CD4-positive, alpha-beta T cell treated with Interleukin-6 at 100 ng/mL for 8 hours (primary cell): ENCODE measurements at places on chromosomes 4 and X.

GRCh38 chrX:22950269-22951266 lies 49.2 kb upstream of the DDX53 start:
- no peak for DNase-seq

DNA sequence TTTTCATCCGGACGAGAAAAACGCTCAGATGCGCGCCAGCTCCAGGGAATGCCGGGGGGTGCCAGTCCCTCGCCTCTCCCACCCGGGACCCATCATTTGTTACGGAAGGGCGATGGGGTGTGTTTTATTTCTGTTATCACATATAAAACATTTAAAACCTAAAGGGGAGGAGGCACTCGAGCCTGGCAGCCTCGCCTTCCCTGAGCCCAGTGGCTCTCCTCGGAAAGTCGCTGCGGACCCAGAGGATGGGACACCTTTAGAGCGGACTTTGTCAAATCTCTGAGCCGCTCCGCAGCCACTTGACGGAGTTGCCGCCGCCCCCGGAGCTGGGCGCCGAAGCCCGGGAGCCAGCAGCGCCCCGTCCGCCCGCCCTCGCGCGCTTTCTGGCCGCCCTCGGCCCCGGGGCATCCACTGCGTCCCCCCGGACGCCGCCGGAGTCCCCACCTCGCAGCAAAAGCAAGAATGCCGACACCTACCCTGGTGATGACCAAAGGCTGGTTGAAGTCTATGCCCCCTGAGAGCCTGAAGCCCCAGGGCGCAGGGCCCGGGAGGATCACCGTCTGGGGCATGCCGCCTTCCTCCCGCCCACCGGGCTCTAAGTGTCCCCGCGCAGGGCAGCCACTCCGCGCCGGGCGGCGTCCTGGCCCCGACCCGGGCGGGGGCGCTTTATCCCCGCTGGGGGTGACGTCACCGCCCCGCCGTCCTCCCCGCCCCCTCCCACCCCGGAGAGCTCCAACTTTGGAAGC lies at the start of gene PDLIM3:
PDLIM3 (minus strand) TSS at position 642 of the 746 bp plus-strand sequence; CDS start at position 569, 73 bp downstream.
- no peak for DNase-seq

- no peak for DNase-seq
Measured at GRCh38 chrX:154399527-154400368, 1.6 kb downstream of the RPL10 start.

- DNase-seq: no peak
Measured at GRCh38 chr4:154491341-154492271, at the start of gene DCHS2. DCHS2 (minus strand) TSS chr4:154491799; CDS start chr4:154491355, 444 bp downstream.
